GM04503 (cell line): ENCODE measurements at places on chromosomes 5 and 9.

GRCh38 chr5:160466116-160466515 is 44.5 kb downstream of the PTTG1 start:
- DNase-seq: no peak

DNA sequence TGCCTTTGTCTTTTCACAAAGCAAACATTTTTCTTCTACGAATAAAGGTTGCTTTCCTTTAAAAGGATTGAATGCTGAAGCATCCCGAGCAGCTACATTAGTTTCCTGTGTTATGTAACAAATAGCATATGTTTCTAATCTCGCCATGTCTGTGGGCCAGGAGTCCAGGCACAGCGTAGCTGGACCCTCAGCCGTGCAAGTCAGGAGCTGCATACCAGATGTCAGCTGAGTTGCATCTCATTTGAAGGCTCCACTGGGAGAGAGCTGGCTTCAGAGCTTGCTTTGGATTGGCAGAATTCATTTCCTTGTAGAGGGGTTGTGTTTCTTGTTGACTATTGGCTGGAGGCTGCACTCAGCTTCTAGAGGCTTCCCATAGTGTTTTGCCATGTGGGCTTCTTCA is 16.0 kb upstream of the GOLPH3 start:
- DNase-seq: peak; percentile 90

DNA sequence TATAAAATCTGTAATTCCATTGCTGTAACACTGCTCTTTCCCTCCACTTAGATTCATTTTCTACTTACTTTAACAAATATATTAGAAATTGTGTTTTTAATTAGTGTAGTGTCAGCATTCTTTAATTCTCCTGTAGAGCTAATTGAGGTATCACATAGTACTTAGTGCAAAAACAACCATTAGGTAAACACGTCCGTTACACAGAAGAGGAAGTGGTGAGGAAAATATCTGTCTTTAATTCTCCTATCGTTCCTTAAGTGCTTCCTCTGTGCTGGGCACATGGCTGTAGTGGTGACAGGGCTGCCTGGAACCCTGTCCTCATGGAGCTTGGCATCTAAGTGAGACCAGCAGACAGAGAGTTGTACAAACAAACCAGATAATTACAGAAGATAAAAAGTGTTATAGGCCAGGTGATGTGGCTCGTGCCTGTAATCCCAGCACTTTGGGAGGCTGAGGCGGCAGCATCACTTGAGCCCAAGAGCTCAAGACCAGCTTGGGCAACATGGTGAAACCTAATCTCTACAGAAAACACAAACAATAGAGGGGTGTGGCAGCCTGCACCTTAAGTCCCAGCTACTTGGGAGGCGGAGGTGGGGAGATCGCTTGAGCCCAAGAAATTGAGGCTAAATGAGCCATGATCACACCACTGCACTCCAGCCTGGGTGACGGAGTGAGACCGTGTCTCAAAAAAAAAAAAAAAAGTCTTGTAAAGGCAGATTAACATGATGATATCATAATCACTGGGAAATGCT is 36.4 kb downstream of the PARP8 start:
- no peak for DNase-seq

DNA sequence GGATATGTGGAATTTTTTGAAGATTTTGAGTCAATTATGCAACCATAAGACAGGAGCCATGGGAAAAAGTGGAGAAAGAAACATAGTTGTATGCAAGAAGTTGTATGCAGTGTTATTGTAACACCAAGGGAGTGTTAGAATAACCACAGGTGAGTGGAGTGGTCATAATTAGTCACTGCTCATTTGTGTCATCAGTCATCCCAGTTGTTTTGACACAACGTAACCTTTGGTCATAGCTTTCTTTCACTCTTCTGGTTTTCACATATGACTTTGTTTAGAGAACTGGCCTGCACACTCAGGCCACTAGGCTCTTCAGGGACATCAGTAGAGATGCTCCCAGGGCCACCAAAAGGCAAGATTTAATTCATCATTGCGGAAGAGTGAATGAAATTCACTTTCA is 158.7 kb upstream of the HMHB1 start:
- no peak for DNase-seq
